ENCODE measurements at places on chromosomes 4 and X. TPM values are rescaled to one million over a fixed set of nuclear protein-coding genes. Genes with fewer than 3 reads are reported as not detected.

DNA sequence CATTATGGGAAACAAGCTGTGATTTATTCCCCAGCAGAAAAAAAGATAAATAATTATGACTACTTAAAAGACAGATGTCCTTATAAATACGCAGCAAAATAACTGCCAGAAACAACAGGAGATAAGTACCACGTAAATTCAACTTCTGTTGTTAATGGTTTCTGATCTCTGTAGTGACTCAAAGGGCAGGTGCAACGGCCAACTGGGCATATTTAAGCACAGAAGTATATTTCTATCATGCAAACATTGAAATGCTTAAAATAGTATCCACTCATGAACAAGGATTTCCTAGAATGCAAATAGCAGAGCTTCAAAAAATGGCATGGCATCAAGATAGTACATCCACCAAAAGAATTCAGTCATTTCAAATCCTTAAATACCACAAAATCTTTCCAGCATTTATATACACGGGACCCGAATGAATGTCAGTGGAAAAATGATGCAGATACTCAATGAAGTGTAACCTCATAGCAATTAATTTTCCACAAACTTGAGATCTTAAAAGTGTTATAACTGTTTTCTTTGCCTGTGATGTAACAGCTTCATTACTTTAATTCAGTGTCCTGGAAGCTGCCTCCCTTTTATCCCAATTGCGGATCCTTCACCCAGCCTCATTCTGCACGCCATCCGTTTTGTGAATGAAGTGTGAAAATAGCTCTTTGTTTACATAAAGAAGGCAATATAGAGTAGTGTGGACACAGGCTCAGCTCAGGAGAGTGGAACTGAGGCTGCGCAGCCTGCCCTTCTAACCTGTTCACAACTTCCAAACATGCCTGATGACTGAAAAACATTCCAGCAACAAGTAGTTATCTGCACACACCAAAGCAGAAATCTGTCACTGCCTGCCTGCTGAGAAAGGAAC lies 10.2 kb downstream of the PDGFC start:
- no peak overlapping the region for H3K4me3 ChIP-seq
- H3K27me3 ChIP-seq: no peaks in the 10 kb centered on the region
- H3K4me1 ChIP-seq: no peaks in the 10 kb centered on the region
- H3K27ac ChIP-seq: no peak overlapping the region
- H3K36me3 ChIP-seq: no peaks in the 10 kb centered on the region
- DNase-seq: no peak

GRCh38 chr4:85784947-85785346 lies 310.0 kb downstream of the ARHGAP24 start:
- no peak overlapping the region for H3K4me3 ChIP-seq
- no peaks in the 10 kb centered on the region for H3K36me3 ChIP-seq
- no peaks in the 10 kb centered on the region for H3K4me1 ChIP-seq
- no peaks in the 10 kb centered on the region for H3K27me3 ChIP-seq

The TRIM2 gene
- polyA plus RNA-seq: 105 TPM

- DNase-seq: no peak
- H3K27ac ChIP-seq: no peak overlapping the region
- H3K4me3 ChIP-seq: no peak overlapping the region
- H3K36me3 ChIP-seq: peaks cover 2% of the 10 kb centered on the region
- no peaks in the 10 kb centered on the region for H3K4me1 ChIP-seq
These were observed 50.1 kb downstream of the GPAT3 start for GRCh38 chr4:83585982-83586508.

DNA sequence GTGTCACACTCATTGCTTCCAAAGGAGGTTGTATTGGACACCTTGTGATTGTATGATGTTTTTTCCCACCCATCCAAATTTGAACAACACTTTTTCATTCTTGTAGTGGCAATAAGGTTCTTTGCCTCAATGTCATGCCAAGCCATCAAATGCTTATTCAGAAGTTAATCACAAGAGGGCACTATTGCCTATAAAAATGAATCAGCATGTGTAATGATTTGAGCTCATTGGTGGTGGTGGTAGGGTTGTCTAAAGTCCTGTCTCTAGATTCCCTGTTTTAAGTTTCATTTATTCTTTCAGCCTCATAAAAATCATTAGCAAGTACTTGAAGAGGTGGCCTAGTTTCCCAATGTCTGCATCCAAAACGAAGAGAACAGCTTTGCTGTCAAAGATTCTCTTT lies 37.0 kb downstream of the IRS4 start:
- peak; percentile 1 for DNase-seq
- H3K4me1 ChIP-seq: no peaks in the 10 kb centered on the region

GRCh38 chr4:137700072-137700471 lies 167.8 kb upstream of the PCDH18 start:
- no peak overlapping the region for H3K4me3 ChIP-seq
- no peak for DNase-seq
- no peaks in the 10 kb centered on the region for H3K27me3 ChIP-seq
- H3K4me1 ChIP-seq: no peaks in the 10 kb centered on the region
- no peaks in the 10 kb centered on the region for H3K36me3 ChIP-seq

The PALLD gene
- polyA plus RNA-seq: 59.7 TPM

- no peaks in the 10 kb centered on the region for H3K36me3 ChIP-seq
- H3K4me3 ChIP-seq: no peak overlapping the region
- H3K4me1 ChIP-seq: no peaks in the 10 kb centered on the region
- no peaks in the 10 kb centered on the region for H3K27me3 ChIP-seq
- no peak overlapping the region for H3K27ac ChIP-seq
- no peak for DNase-seq
These were observed 277.8 kb downstream of the EPHA5 start for GRCh38 chr4:65392488-65392887.

The SOD3 gene
- 5.3 TPM for polyA plus RNA-seq

DNA sequence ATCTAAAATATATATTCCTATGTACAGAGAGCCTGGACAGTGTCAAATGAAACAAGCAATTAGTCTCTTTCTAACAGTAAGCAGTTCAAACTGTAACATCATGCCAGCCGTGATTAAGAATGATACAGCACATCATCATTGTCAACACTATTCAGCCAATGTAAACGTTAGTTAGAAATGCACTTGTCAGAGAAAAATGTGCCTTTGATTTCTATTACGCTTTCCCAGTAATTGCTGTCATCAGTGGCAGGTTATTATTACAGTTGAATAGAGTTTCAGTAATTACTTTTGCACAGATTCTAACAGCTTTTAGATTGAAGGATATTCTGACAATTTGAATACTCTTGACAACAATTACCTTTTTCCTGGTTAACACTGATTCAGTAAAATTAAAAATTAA lies 1007.1 kb downstream of the SH3BGRL start:
- H3K36me3 ChIP-seq: no peaks in the 10 kb centered on the region
- H3K4me1 ChIP-seq: no peaks in the 10 kb centered on the region
- H3K27me3 ChIP-seq: no peaks in the 10 kb centered on the region
- no peak overlapping the region for H3K27ac ChIP-seq
- no peak for DNase-seq
- H3K4me3 ChIP-seq: no peak overlapping the region

DNA sequence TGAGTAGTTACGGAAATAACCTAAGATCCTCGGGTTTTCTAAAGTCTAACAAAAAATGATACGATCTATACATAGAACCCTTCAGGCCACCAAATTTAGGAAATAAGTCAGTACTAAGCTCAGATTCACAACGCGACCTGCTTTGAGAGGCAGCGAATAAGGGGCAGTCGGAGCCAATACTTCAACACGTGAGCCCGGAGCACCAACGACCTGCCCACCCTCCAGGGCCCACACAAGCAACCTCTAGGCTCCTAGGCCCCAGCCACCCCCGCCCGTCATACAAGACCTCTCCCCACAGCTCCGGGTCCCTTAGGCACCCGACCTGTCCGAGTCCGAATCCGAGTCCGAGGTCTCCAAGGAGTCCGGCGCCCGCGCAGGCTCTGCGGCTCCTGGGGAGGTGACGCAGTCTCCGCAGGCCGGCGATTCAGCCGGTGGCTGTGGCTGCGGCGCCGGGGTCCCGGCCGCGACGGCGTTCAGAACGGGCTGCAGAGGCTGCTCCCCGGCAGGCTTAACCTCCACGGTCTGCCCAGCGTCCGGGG lies 580 bp downstream of the NAF1 start:
- H3K27me3 ChIP-seq: no peaks in the 10 kb centered on the region
- peak overlapping the region; percentile 92 for H3K4me3 ChIP-seq

The ARMCX2 gene
- polyA plus RNA-seq: 39.7 TPM

The PDS5A gene
- 48.4 TPM for polyA plus RNA-seq

- no peaks in the 10 kb centered on the region for H3K27me3 ChIP-seq
- no peak overlapping the region for H3K27ac ChIP-seq
- no peaks in the 10 kb centered on the region for H3K36me3 ChIP-seq
- DNase-seq: no peak
These were observed 18.9 kb upstream of the CXCR3 start for GRCh38 chrX:71637253-71637618.

The PCDH18 gene
- polyA plus RNA-seq: 39.0 TPM

DNA sequence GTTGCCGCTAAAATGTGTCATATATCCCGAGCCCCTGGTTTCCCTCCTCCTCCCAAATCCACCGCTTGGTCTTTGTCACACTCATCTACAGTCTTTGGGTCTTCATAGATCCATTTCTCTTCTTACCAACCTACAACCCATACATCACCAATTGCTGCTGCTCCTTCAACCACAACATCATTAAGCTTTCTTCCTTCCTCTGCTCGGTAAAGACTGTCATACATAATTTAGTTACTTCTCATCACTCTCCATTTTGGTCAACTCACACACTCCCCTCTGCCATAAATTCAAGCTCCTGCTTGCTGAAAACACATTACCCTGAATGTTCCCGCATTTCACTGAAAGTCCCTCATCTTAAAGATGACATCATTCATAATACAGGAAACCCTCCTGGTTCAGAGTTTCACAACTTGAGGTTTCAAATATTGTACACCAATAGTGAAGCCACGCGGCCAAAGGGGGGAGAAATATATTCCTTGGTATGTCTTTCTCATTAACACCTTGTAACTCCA lies 1.7 kb upstream of the DCTD start:
- H3K36me3 ChIP-seq: peaks cover 13% of the 10 kb centered on the region
- H3K4me3 ChIP-seq: no peak overlapping the region
- H3K4me1 ChIP-seq: peaks cover 39% of the 10 kb centered on the region
- no peak overlapping the region for H3K27ac ChIP-seq
- no peak for DNase-seq

GRCh38 chrX:39755143-39756032 lies 342.4 kb downstream of the BCOR start:
- H3K4me3 ChIP-seq: no peak overlapping the region
- DNase-seq: peak; percentile 51
- H3K4me1 ChIP-seq: peaks cover 12% of the 10 kb centered on the region
- no peaks in the 10 kb centered on the region for H3K27me3 ChIP-seq

The MGAT4D gene
- not detected for polyA plus RNA-seq

GRCh38 chr4:189279188-189279587 lies 661.5 kb upstream of the FRG1 start:
- no peaks in the 10 kb centered on the region for H3K36me3 ChIP-seq
- no peak overlapping the region for H3K27ac ChIP-seq
- no peaks in the 10 kb centered on the region for H3K4me1 ChIP-seq

DNA sequence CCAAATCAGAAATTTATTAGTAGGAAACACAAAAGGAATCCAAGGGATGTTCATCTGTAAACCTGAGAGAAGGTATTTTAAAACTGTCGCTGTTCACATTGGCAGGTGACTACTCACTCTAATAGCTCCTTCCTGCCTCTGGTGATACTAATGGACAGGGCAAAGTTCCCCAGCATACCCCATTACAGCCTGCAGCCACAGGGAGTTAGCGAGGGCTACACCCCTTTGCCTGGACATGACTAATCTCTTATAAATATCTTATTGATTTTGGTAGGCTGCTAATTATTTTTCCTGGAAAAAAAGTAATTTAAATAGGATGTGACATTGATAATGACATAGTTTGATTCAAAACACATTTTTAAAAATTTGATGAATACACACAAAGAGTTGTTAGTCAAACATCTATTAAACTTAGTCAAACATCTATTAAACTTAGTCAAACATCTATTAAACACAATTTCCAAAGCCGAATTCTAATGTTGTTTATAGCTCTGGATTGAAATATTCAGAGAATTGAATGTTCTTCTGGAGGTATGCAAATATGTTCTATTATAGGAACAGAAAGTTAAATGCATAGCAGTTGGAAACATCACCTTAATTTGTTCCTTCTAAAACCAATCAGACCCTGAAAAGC lies 83.0 kb upstream of the CBR4 start:
- no peaks in the 10 kb centered on the region for H3K27me3 ChIP-seq
- H3K27ac ChIP-seq: no peak overlapping the region
- no peak for DNase-seq
- H3K36me3 ChIP-seq: peaks cover 49% of the 10 kb centered on the region

GRCh38 chrX:85288992-85289723 lies 45.4 kb downstream of the ZNF711 start:
- no peaks in the 10 kb centered on the region for H3K27me3 ChIP-seq
- H3K4me3 ChIP-seq: no peak overlapping the region
- H3K36me3 ChIP-seq: peaks cover 2% of the 10 kb centered on the region

DNA sequence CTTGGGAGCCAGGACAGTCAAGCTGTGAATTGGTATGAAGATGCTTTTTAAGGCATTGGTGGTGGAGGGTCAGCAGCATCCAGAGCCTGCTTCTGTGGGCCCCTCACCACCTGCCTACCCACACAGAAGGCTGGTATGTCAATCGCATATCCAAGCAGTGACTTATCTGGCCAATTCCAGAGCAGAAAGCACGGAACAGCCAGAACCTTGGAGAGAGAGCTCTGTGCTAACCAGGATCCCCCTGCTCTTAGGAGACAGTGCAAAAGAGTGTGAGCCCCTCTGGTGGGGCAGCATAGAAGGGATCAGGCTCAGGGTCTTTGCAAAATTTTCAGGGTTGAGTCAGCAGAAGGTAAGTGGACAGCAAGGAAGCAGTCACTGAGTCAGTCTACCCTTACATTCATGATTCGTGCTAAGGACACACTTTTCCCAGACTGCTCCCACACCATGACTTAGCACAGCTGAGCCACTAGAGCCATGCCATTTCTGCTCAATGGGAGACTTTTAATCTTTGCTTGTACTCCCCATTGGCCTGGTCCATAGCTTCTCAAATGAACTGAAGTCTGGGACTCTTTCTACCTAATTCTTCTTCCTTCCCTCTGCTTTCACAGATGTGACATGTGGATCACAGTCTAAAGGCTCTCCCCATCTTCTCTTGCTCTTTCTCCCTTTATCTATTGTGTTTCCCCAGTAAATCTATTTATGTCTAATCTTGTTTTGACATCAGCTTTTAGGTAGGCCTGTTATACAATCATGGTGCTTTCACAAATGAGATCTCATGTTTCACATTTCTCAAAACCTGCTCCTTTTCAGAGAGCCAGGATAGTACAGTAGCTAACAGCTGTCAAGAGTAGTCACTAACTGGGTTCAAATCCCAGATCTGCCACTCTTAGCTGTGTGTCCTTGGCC lies 20.0 kb downstream of the MORF4L2 start:
- no peaks in the 10 kb centered on the region for H3K4me1 ChIP-seq
- no peak overlapping the region for H3K27ac ChIP-seq
- H3K27me3 ChIP-seq: peaks cover 13% of the 10 kb centered on the region
- DNase-seq: no peak
- no peaks in the 10 kb centered on the region for H3K36me3 ChIP-seq

The TIMP1 gene
- polyA plus RNA-seq: 84.0 TPM

The PHKA1 gene
- polyA plus RNA-seq: 0.67 TPM

DNA sequence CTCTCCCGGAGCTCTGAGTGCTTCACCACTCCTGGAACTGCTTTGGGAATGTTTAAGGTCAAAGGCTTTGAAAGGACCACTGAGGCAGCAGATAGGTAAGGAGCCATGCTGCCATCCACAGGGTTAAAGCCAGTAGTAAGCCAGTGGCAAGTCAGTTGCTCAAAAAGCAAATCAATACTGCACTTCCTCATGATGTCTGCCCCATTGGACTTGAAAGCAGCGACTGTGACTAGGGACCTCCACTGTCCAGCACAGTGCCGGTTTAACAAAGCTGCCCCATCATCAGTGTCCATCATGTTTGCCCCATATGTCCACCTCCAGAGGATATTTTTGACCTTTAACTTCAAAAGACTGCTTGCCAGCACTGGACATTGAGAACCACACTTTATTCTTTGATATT lies 49.9 kb upstream of the FGF13 start:
- H3K4me3 ChIP-seq: no peak overlapping the region
- no peaks in the 10 kb centered on the region for H3K4me1 ChIP-seq
- H3K27me3 ChIP-seq: no peaks in the 10 kb centered on the region
